ENCODE measurements at places on chromosomes 1 and 21.

- DNase-seq = no peak
Measured at GRCh38 chr1:210117198-210117597, 115.4 kb upstream of the SERTAD4 start.

DNA sequence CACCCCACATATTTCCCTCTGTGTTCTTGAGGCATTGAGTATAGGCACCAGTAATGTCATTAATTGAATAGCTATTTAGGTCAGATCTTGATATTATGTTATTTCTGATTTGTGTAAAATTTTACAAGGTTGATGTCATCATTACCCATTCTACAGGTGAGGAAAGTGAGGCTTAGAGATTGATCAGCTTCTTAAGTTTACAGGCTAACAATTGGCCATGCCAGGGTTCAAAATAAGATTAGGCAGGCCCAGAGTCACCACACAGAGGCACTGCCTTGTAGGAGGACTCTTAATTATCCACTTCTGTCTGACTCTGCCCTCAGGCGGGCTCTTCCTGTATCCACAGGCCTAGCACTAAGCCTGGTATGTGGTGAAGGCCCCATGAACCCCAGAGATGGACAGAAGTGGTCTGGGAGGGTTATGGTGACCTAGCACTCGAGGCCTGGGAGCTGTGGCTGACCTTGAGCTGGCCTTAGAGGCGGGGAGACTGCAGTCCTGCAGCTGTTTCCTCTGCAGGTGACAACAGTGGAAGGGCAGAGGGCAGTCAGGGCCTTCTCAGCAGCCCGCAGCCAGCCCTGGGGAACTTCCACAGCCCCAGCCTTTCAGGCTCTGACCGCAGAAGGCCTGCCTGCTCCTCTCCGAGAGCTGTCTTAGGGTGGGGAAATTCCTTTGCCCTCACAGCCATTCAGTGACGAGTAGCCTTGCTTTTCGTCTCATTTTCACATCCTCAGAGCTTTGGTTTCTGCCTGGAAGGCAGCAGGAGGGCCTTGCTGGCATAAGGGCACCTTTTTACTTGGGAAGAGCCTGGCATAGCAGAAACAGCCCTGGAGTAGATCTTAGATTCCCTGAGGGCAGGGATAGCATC lies 12.2 kb downstream of the ZDHHC18 start:
- DNase-seq = no peak

- no peak for DNase-seq
Measured at GRCh38 chr1:9860887-9861286, 37.1 kb upstream of the CLSTN1 start.

DNA sequence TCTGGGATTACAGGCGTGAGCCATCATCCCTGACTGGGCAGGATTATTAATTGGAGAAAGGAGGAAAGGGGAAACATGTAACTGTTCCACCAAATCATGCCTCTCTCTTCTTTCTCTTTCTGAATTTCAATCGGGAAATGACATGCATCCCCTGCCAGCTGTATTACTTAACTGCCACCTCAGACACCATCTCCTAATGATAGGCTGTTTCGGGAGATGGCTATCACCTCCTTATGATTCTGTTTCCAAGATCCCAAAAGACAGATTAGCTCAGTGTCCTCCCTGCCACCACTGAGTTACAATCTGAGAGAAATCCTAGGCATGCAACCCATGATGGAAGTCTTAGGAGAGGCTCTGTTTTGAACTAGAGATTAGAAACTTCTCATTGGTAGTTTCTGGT lies 67.5 kb downstream of the MIS18A start:
- DNase-seq = no peak

DNA sequence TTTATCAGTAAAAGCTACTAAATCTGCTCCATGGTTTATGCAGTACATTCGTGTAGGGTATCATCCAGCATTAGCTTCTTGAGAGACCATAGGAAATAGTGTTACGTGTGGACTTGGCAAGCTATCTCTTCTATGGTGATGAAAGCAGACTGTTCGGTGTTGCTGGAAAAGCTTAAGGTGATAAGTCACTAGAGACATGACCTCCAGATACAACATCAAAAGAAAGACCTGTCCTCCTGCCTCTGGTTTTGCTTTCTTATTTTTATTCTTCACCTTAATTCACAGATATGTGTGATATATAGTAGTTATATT lies 53.5 kb upstream of the S1PR1 start:
- no peak for DNase-seq

GRCh38 chr1:214386747-214387146 lies 105.8 kb downstream of the SMYD2 start:
- DNase-seq = no peak

- DNase-seq = no peak
Measured at GRCh38 chr1:183770816-183771128, 34.1 kb upstream of the RGL1 start.

DNA sequence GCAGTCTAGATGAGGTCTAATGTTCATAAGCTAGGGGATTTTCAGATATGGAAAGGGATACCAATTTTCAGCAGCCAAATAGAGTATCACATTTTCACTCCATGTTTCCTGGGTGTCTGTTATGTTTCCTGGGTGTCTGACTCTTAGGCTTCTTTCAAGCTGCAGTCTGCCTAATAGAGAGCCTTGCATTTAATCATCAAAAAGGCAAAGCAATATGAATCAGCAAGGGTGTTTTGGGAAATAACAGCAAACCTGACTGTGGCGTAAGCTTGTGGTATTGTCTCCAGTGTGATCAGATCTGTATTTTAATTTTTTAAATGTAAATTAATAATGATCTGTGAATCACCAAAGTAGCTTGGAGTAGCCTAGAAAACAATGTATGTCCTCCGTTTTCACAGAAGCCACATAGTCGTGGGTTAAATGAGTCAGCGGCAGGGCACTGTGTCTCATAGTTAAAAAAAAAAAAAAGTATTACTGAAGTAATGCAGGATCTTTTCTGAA lies 10.4 kb downstream of the LGALS8 start:
- no peak for DNase-seq

- no peak for DNase-seq
Measured at GRCh38 chr21:44390886-44391285, 37.5 kb downstream of the TRPM2 start.

DNA sequence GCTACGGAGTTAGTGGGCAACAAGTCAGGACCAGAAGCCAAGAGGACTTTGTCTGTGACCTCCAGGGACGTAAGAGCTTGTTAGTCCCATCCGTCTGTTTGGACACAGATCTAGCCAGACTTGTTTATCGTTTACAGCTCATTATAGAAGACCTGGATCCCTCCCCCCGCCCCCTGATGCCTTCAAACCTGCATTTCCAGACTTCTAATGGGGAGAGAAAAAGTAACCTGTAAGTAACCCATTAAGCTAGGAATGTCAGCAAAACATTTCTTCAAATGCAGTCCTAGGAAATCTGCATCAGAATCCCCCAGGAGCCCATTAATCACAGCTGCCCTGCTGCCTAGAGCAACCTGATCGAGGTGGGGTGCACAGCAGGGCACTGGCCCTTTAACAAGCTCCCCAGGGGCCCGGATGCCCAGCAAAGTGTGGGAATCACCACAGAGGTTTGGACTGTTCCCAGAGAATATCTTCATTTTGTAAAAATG lies 1.4 kb upstream of the MAD2L2 start:
- no peak for DNase-seq

GRCh38 chr1:247228133-247228532 lies 27.7 kb upstream of the VN1R5 start:
- DNase-seq = no peak

GRCh38 chr1:66132324-66132723 lies 339.6 kb downstream of the PDE4B start:
- DNase-seq = no peak

DNA sequence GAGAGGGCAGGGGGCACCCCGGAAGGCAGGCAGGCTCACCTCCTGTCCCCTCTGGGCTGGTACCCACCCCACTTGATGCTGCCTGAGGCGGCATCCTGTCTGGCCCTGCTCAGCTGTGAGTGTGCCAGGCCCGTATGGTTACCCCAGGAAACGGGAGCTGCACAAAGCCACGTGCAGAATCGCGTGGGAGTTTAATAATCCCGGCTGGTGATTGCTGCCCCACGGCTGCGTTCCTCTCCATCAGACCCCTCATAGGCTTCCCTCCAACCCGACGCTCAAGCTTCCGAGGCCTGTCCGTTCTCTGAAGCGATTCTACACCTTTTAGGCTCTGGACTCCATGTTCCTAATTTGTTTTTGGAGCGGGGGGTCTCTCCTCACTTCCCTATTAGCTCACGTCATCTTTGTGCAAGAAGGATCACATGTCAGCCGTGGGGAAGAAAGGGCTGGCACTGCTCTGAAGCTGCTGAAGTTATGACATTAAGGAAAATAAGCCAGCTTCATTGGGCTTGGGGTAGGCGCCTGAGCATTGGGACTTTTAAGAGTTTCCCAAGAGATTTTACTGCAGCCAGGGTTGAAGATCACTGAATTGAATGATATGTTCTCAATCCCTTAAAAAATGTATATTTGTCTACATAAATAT lies 1.1 kb upstream of the B3GALT5 start:
- no peak for DNase-seq

GRCh38 chr1:14270821-14271220 lies 327.7 kb upstream of the KAZN start:
- no peak for DNase-seq

DNA sequence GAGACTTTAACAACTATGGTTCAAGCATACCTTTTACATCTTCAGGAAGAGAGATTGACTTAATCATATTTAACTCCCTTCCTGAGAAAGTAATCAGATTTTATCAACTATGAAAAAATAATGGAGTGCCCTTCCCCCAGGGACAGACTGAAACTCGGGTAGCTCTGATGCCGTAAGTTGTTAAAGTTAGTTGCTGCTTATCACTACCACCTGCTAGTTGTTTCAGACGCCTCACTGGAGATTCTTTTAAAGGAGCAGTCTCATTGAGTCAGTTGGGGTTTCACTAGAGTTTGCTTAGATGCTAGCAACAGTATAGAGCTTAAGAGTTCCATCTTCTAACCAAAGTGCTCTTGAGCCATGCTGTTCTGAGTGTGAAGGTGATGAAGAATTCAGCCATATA lies 17.0 kb upstream of the TRAF5 start:
- no peak for DNase-seq

- DNase-seq = no peak
Measured at GRCh38 chr21:29538115-29538514, 239.4 kb downstream of the BACH1 start.

DNA sequence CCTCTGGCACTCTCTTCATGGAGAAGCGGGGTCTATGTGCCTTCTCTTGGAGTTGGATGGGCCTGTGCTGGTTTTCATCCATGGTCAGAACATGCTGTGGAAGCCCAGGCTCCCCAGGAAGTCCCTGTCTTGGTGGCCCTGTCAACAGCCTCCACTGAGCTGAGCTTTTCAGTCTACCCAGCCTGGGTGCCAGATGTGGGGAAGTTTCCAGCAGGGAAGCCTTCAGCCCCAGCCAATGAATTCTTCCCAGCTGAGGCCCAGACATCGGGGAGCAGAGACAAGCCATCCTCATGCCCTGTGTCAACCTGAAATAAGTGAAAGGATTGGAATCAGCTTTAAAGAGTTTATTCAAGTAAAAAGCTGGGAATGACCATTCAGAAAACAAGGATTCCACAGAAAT lies 75.1 kb upstream of the PGBD5 start:
- no peak for DNase-seq

DNA sequence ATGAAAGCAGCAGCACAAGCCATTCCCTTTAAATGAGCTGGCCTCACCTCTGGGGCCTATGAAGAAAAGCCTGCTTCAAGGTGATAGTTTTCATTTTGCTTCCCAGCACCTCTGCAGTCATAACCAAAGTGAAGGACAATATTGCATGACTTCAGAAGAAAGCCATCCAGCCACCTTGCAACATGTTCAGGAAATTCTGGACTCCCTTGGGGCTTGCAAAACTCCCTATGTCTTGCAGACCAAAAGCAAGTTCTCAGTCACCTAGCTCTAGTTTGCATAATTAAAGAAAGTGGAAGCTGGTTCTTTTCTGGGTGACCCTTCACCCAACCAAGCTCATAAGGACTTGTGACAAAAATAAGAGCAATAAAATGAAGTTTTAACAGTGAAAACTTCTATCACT lies 87.6 kb downstream of the GFI1 start:
- no peak for DNase-seq

GRCh38 chr1:71170925-71171324 lies 90.1 kb upstream of the ZRANB2 start:
- DNase-seq = no peak

GRCh38 chr1:163523375-163524029 lies 201.7 kb downstream of the NUF2 start:
- no peak for DNase-seq

DNA sequence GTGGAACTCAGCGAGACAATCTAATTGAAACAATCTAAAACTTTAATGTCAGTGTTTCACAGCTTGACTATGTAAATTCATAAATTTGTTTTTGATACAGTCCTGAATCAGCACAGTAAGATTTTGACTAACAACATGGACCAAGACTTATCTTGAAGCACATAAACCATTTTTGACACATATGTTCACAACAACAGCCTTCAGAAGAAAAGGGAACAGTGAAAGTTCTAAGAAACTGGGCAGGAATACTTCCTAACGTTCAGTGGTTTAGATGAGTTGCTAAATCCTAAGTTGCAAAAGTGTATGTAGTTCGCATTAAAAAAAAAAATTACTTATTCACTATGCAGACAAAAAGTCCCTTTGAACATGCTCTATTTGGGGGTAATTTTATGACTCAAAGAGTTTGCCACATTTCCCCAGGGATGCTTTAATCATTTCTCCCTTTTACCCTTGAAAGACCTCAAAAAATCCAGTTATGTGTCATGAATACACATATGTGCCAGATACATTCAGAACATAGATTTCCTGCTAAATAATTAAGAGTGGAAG lies 120.2 kb downstream of the MRPL39 start:
- no peak for DNase-seq

- no peak for DNase-seq
Measured at GRCh38 chr1:236654957-236655356, 31.3 kb upstream of the ACTN2 start.

- DNase-seq = no peak
Measured at GRCh38 chr1:165891111-165891860, 63.9 kb downstream of the UCK2 start.

- no peak for DNase-seq
Measured at GRCh38 chr1:223068900-223069665, 74.0 kb downstream of the TLR5 start.

Measured in ecto neural progenitor cell (in vitro differentiated cells).